ENCODE measurements at places on chromosomes 11 and 22.

GRCh38 chr11:94147433-94147845 is 18.8 kb downstream of the PANX1 start:
- no peak for DNase-seq

DNA sequence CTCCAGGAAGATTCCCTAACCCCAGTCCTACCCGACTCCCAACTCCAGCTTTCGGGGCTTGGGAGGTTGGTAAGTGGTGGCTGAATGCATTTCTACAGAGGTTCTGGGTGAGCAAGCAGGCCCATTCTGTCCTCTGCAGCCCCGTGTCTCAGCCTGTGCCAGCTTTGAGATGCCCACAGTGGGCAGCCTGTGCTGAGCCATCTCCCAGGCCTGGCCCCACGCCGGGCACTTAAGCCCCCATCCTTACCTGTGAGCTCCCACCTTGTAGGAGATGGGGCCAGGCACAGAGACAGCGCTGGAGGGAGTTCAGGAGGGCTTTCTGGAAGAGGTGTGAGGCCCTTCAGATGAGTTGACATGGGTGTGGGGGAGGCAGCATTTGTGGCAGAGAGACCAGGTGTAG is 54.5 kb downstream of the ANO1 start:
- DNase-seq = no peak

GRCh38 chr11:130774703-130775102 is 141.6 kb downstream of the SNX19 start:
- no peak for DNase-seq

DNA sequence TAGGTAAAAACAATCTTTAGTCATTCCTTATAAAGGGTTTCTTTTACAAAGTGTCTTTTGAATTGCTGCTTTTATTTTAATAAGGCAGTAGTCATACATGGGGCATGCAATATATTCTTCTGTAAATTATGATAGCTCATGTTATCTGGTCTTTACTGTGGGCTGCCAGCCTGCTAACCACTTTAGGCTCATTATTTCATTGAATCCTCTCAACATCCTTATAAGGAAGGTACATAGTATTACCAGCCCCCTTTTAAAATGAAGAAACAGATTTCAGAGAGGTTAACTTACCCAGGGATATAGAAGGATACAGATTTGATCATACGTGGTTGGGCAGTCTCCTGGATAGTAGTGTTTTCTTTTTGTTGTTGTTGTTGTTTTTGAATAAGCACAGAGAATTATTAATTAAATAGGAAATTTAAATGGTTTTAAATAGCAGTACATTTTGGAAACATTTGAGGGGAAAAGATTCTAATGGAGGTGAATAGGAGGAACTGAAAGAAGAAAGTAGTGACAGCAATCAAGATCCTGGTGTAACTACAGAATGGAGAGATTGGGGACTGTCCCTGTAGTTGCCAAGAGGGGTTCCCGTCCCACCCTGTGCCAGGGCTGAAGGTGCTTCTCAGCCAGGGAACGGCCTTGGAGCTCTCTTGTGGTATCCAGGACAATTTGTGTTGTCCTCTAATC is 21.0 kb downstream of the SPECC1L start:
- DNase-seq = no peak

DNA sequence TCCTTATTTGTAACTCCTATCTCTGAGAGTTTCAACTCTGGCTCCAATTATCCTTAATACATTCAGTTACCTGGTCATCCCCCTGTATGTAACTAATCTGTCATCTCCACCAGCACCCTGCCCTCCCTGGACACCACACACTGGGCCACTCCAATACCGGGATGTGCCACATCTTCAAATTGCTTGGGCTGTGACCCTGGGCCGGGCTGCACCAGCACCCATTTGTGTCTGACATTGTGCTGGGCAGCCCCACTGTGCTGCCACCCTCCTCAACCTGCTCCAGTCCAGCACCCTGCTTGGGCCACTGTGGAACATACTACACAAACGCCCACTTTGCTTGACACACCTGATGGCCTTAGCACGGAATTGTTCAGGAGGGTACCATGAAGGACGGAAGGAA is 2.2 kb upstream of the USP18 start:
- no peak for DNase-seq

DNA sequence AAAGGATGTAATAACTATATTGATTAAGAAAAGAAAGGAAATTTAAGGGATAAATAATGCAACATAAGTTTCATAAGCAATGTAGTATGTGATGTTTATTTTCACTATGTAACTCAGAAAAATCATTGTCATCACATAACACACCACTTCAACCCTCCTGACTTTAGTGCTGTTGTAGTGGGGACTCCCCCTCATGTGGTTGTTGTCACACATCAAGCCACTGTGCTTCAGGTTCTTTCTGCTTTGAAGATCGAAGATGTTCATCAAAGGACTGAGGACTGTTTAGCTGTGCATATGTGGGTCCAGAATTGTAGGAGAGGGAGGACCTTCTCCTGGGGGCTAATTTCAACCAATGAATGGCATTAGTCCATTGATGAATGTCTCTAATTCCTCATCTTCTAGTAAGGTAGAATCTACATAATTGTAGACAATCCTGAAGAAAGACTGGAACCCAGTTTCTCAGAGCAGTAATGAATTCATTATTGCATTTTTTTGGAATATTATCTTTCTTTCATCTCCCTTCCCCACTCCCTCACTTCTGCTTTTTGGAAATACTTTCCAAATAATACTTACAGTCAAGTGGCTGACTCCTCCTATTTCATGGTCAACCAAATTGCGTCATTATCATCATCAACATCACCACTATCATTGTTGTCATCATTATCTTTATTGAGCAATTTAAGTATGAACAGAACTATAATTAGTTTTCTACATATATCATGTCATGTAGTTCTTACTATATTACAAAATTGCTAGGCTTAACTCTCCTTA is 9.8 kb upstream of the CARD16 start:
- no peak for DNase-seq

DNA sequence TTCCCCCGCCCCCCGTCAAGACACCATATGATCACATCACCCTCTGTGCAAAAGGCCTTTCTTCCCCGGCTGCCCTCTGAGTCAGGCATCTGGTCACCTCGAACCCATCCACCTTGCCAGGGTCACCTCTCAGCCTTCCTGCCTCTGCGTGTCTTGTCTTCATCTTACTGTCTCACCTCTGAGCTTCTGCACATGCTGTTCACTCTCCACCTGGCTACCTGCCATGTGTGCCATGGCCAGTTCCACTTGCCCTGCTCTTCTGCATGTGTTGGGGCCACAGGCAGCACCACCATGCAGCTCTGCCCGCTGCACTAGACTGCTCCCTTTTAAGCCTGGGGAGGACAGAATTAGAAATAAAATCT is 9.8 kb downstream of the ZNF74 start:
- no peak for DNase-seq

GRCh38 chr11:96294289-96294688 is 48.7 kb downstream of the MAML2 start:
- no peak for DNase-seq

- DNase-seq = no peak
These were observed 49.3 kb upstream of the RTL6 start for GRCh38 chr22:44547371-44547770.
